ENCODE measurements at places on chromosomes 2 and 18.

DNA sequence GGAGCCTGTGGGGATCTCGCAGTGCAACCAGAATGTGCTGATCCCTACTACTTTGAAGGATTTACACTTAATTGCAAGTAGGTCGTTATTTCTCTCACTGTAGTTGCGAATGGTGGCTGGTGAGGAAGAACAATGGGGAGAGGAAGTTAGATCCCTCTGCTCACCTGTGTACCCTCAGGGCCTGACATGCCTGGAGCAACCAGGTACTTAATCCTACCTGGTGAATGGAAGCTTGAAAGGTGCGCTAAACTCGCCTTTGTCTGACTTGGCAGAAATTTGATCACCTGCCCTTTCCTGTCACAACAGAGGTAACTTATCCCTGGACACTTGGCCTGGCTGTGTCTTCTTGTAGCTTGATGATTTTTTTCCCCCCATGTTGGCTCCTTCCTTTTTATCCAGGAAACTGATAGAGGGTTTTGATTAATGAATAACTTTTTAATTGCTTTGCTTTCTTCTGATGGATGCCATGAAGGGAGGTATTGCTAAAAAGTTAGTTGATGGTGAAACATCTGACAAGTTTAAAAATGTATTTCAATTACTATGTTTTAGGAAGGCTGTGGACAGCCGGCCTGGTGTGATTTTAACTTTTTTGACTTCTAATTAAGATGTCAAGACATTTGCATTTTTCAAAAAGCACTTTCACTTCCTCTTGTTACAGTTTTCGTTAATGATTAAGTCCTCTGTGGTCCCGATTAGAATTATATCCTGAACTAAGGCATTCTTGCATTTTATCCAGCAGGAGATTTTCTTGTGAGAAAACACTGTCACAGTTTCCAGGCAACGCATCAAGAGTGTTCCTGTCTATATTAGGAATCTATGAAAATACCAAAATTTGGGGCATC lies 9.2 kb downstream of the SGPP2 start:
- no peak for DNase-seq

DNA sequence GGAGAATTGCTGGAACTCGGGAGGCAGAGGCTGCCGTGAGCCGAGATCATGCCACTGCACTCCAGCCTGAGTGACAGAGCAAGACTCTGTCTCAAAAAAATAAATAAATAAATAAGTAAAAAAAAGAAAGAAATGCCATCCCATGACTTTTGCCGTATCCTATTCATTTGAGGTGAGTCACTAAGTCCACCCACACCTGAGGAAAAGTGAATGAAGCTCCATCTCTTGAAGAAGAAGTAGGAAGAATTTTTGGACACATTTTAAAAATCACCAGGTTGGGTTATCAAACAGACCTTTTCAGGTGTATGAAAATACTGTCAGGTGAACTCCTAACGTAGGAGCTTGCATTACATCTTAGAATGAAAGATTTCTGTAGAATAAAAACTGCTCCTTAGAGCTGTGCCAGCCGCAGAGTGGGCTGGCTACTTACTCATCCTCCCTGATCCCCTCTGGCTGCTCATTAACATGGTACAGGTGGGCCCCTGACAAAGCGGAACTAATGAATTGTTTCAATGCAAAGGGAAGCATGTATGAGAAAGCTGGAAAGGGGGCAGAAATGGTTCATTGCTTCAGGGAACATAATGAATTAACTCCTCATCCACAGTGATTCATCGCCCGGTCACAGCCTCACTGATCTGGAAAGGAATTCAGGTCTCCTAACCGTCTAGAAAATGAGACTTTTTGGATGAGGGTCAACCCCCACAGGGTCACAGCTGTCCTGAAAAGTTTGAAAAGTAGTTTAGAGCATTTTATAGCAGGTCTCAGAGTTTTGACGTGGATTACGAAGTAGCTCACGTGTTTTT lies 191.4 kb downstream of the SPP2 start:
- no peak for DNase-seq

GRCh38 chr2:68363721-68364120 lies 1.4 kb upstream of the PLEK start:
- DNase-seq = no peak

- no peak for DNase-seq
Measured at GRCh38 chr2:219437141-219437540, 2.5 kb downstream of the SPEG start.

- DNase-seq = no peak
Measured at GRCh38 chr18:30889519-30890301, 152.8 kb downstream of the DSC3 start.

- no peak for DNase-seq
Measured at GRCh38 chr2:86035883-86036668, 69.6 kb downstream of the POLR1A start.

- DNase-seq = no peak
Measured at GRCh38 chr18:75844146-75844545, 416.6 kb upstream of the SMIM21 start.

GRCh38 chr2:64657411-64657810 lies 3.7 kb upstream of the SERTAD2 start:
- DNase-seq = no peak

DNA sequence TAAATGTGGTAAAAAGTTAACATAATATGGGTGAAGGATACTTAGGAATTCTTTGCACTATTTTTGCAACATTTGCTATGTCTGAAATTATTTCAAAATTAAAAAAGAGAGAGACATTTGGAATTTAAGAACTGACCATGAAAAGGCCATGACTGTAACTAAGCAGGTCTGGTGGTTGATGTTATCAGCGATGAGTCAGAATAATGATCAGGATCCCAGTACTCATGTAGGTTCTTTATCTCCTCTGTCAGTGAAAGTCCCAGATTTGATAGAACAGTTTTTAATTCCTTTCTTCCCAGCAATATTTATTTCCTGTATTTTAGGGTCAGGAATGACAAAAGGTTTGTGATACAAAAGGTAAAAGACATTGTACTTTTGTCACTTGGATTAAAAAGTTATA lies 242.4 kb upstream of the ZNF521 start:
- DNase-seq = no peak

DNA sequence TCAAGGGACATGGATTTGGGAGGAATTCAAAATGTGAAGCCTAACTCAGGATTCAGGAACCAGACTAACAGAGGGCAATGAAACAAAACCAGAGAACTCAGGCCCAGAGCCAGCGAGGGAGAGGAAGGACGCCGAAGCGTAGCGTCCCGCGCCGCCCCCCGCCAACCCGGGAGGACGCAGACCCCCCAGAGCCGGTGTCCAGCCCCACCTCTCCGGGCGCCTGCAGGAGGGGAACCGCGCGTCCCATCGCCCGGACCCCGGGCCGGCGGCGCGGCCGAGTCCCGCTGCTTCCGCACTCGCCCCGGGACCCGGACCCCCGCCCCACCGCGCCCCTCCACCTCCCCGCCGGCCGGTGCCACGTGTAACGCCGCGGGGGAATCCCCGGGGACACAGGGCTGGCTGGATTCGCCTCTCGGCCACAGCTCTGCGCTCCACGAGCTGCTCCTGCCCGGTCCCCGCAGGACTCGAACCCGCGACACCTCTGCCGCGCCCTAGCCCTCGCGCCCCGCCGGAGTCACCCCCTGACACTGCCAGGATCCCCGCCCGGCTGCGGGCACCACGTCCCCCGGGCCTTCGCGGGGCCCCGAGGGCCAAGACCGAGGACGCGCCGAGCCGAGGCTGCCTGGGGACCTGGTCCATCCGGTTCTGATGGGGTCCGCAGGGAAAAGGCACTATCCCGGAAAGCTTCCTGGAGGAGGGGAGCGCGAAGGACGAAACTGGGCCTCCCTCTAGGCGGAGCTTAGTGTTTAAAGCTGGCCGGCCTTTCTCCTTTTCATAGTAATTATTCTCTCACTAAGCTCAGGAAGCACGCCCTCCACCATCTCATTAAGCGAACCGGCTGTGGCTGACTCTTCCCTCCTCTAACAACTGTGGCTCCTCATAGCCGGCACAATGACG lies 40.4 kb upstream of the FAM124B start:
- DNase-seq = no peak

- DNase-seq = no peak
Measured at GRCh38 chr2:223161873-223162458, 110.0 kb downstream of the KCNE4 start.

- DNase-seq = no peak
Measured at GRCh38 chr2:199278099-199278498, 179.6 kb downstream of the SATB2 start.

Data from activated CD8-positive, alpha-beta memory T cell treated with anti-CD3 and anti-CD28 coated beads for 4 hours (primary cell).